ENCODE measurements at places on chromosomes 5 and 9.

GRCh38 chr9:124419832-124420489 lies 4.7 kb upstream of the PSMB7 start:
- no peak for DNase-seq

GRCh38 chr5:148523139-148523538 lies 131.2 kb downstream of the HTR4 start:
- no peak for DNase-seq

DNA sequence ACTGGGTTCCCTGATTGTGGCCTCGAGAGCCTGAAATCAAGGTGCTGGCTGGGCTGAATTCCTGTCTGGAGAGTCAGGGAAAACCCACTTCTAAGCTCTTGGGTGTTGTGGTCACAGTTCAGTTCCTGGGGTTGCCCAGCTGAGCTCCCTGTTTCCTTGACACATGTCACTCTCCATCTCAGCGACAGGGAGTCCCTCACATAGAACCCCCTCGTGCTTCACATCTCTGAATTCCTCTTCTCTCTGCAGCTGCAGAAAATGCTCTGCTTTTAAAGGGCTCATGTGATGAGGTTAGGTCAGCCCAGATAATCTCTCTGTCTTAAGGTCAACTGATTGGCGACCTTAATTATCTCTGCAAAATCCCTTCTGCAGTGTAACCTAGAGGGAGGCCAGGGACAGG lies 53.5 kb upstream of the NFIL3 start:
- DNase-seq = no peak

- no peak for DNase-seq
Observed at GRCh38 chr9:4430432-4431261, 59.6 kb upstream of the SLC1A1 start.

- DNase-seq = no peak
Observed at GRCh38 chr5:58444805-58445204, 15.1 kb downstream of the PLK2 start.

DNA sequence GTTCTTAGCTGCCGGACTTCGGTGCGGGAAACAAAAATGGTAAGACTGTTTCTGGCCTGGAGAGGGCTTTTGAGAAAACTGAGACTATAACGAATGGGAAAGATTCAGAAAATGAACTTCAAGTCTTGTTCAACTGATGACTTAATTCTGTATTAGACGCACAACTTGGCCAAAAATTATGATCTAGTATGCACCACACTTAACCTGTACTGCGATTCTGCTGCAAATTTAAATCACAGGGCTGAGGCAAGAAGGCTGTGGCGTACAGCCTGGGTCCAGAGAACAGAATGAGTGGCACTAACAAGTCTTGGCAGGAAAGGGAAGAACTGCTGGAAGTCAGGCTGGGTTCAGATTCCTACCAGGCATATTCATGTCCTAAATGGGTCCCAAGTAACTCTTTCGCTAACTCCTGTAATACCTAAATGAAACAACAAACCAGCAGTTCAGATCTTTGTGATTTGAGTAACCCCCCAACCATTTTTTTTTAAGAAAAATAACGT lies 781 bp upstream of the COL23A1 start:
- no peak for DNase-seq

All from OCI-M1 (cell line).